Ammon's horn (tissue), 1 donor: ENCODE measurements at places on chromosomes 1 and 21.

DNA sequence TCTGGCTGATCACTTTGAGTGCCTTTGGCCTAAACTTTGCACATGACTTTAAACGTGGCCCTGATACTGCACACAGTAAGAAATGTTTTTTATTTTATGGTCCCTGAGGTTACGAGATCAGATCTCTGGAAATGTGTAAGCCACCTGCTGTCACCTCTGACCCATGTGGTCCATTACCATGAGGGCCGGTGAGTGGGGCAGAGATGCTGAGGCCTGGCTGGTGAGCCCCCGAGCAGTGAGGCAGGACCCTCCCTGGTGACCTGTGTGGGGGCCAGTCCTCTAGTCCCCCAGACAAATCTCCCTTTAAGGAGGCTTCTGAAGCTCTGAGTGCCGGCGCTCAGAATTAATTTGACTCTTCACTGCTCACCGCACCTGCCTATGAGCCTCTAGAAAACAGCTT lies 12.4 kb downstream of the TFF3 start:
- no peak for DNase-seq

DNA sequence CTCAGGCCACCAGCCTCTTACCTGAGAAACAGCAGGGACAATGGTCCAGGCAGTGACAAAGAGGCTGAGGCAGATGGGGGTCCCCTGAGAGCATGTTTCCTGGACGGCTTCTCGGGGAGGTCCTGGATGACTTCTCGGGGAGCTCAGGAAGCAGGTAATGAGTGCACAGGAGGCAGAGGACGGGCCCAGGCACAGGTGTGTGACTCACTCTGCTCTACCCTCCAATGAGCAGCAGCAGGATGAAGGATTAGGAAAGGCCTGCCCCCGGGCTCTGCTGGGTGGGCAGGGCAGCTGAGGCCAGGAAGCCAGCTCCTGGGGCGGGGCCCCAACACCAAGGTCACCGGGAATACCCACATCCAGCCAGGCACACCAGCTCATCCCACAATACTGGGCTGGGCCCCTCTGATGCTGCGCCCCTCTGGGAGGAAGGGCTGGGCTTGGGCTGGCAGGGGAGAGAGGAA lies 17.2 kb upstream of the PTAFR start:
- no peak for DNase-seq

DNA sequence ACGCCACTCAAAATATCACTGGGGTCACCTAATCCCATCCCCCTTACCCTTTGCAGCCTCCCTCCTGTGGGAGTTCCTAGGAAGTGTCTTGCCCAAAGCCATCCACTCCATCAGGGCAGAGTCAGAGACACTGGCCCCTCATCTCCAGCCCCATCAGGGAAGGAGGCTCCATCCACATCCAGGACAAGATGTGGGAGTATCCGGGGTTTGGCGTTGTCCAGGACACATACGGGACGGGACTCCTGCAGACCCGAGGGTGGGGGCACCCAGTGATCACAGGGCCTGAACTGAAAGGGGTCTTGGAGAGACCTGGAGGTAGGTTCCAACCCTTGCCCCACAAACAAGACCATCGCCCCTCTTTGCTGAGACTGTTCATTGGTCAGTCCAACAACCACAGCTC lies 348.2 kb downstream of the MATN1 start:
- DNase-seq = no peak

- DNase-seq = no peak
Observed at GRCh38 chr21:27157097-27157496, 190.2 kb upstream of the ADAMTS5 start.

DNA sequence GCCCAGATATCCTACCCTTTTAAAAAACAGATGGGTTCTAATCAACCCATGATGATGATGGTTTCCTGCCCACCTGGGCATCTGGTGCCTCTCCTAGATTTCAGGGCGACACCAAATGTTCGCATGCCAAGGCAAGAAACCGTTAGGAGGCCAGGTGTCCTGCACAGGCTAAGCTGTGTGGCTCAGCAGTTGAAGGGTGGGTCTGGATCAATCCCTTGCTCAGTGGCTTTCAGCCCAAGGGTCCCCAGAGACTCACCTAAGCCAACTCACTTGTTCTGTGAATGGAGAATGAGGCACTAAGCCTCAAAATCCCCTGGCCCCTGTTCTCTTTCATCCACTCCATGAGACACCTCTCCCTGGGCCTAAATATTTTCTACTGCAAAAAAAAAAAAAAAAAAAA lies 169.1 kb upstream of the EDN2 start:
- no peak for DNase-seq

- DNase-seq = no peak
Observed at GRCh38 chr1:206970446-206970845, at the start of gene FCAMR. Gene FCAMR, minus strand, starts transcription at chr1:206970460. Its CDS starts 335 bp downstream, at chr1:206970125.

DNA sequence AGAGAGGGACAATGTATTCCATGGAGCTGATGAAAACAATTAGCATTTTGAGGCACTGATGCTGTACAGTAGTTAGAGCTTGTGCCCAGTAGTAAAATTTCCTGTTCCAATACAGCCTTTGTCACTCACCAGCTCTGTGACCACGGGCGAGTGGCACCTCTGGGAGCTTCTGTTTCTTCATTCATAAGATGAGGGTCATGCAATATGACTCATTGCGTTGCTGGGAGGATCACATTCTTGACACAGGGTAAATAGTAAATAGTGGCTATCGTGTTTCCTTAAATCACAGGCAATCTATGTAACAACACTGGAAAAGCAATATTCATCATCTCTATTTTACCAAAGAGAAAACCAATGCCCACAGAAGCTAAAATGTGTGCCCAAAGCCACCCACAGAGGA lies 4.5 kb upstream of the LRRC52 start:
- DNase-seq = no peak

DNA sequence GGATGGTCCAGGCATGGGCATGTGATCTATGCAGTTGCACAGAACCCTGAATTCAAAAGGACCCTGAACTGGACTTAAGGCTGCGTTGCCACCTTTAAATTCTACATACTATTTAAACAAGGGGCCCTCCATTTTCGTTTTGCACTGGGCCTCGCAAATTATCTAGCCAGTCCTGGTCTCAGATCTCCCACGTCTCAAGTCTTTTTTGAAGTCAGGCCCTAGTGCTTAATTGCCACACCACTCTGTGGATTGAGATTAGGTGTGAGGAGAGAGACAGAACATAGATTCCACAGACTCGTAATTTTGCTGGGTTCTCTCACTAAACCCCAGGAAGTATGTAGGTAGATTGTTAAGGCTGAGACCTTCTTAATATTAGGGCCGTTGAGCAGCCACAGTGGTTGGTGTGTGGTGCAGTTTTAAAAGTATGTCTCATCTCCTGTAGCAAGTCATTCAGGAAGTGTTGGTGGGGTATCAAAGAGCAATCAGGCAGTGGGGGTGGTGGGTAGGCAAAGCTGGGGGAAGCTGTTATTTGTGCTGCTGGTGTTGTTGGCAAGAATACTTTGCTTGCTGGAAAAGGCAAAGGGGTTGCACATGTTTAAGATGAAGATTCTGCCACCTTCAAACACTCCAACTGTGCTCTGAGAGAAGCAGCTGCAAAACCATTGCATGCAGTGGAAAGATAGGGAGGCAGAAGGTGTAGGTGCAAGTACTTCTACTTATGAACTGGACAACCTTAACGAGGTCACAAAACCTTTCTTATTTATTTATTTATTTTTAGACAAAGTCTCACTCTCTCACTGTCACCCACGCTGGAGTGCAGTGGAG lies 11.2 kb downstream of the CD84 start:
- DNase-seq = no peak
